C1 segment of cervical spinal cord (tissue), 14 donors: ENCODE measurements at places on chromosomes 16 and 17.

GRCh38 chr16:4639899-4640509 lies 15.4 kb downstream of the MGRN1 start:
- DNase-seq, result no peak

GRCh38 chr17:28226563-28227315 lies 92.3 kb upstream of the TMEM97 start:
- no peak for DNase-seq

GRCh38 chr17:28716740-28717577 lies 709 bp downstream of the RAB34 start:
- DNase-seq, result no peak

GRCh38 chr17:65697661-65698060 lies 136.2 kb upstream of the AXIN2 start:
- DNase-seq, result no peak

DNA sequence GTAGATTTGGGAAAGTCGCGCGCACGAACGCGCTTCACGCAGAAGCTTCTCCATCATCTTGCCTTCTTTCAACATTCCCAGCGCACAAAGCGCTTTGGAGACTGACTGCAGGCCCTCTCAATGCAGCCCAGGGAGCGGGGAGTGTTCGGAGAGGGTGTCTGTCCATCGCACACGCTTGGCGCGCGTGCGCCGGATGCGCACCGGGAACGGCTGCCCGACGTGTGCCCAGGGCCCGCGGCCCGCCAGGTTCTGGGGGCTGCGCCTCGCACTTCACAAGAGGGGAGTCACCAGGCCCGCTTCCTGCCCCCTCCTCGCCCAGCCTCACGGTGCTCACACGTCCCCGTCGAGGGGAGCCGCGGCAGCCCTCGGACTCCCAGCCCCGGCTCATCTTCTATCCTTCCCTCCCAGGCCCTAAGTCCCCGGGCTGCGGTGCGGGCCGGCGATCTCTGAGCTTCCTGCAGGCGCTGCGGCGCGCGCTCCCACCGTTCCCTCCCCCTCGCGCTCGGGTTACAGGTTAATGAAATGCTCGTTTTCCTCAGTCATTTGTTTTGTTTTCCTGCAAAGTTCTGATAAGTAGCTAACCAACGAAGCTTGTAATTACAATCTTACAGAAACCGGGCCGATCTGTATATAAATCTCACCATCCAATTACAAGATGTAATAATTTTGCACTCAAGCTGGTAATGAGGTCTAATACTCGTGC lies 2.8 kb upstream of the IRX3 start:
- DNase-seq, result no peak

DNA sequence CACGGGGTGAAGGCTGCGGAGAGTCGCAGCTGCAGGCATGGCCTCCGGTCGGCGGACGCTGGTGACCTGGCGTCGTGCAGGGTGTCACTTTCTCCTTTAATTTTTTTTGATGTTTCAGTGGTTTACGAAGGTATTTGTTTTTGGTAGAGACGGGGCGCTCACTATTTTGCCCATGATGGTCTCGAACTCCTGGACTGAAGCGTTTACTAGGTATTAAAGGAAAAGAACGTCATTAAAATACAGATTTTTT lies 17.1 kb downstream of the ZNF213 start:
- DNase-seq, result no peak

DNA sequence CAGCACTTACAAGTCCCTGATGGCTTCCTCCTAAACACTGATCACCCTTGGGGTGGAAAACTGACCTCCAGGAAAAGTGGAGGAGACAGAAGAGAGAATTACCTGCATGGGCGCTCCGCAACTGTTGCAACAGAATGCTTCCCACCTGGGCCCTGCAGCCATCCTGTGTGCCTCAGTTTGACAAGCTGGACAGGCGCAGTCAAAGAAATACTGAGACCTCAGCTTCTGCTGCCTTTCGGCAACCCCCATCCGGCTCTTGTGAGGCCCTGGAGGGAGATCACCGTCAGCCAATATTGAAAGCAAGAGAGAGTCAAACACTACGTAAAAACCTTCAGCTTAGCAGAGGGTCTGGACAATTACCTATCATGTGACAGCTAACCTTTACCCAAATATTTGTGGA lies 24.8 kb downstream of the SERPINF1 start:
- DNase-seq, result no peak

DNA sequence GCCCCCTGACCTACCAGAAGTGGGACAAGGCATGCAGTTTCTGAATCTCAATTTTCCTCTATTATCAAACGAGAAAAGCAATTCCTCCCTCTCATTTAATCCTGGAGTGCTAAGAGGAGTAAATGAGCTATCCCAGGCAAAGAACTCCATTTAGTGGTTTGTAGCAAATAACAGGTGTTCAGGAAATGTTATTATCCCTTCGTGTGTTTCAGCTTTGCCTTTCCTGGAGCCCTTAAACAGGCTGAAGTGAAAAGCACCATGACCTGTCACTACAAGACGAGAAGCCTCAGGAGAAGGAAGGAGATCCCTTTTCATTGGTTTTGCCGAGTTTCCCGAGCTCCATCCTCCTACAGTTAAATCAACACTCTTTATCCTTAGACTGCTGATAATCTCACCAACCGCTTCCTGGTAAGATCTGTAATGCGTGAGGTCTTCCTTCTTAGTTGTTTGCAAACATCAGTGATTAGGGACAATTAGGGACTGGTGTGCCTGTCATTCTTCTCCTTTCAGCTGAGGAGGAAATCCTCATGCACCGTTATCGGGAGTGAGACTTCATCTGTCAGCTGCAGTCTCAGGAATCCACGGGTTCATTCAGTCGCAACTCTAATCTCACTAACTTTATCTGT lies 30.8 kb upstream of the MYOCD start:
- DNase-seq, result no peak

DNA sequence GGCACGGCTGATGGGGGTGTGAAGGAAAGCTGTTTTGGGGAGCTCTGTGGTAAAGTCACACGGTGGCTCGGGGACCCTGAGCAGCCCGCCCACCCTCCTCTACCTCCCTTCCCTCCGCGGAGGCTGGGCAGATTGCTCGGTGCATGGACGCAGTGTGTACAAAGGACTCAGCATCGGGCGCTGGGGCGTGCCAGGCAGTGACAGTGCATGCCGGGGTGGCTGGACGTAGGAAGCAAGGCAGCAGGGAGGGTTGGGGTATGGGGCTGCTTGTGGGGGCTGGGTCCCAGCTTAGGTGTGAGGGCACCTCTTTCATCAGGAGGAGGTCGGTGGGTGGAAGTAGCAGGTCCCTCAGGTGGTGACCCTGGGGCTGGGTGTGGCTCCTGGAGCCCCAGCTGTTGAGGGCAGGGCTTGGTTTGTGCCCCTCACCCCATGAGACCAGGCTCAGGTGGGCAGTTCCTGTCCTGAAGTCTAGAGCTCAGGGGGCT lies 159.9 kb upstream of the GSE1 start:
- DNase-seq, result no peak

DNA sequence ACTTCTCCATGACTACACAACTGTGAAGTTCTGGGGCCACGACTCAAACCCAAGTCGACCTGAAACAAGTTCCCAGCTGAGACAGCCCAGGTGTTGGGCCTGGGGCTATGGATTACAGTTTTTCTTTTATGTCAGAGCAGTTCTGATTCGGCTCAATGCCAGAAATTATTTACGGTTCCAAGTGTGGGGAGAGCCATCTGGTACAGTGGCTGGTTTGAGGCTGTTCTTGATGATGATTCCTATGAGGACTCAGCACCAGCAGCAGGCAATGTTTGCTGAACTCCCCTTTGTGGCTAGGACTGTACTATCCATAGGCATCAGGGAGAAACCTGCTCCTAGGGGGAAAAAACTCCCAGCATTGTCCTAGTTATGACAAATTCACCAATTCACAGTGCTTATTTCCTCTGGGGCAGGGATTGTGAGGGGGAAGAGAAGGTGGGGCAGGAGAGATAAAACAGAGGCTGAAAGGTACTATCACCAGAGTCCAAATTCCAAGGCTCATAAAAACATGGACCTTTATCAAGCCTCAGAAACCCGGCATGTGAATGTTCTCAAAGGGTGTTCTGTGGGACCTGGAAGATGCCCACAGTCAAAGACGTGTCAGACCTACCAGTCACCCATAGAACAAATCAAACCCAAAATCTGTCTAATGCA lies 18.2 kb upstream of the CMTM4 start:
- DNase-seq, result no peak

DNA sequence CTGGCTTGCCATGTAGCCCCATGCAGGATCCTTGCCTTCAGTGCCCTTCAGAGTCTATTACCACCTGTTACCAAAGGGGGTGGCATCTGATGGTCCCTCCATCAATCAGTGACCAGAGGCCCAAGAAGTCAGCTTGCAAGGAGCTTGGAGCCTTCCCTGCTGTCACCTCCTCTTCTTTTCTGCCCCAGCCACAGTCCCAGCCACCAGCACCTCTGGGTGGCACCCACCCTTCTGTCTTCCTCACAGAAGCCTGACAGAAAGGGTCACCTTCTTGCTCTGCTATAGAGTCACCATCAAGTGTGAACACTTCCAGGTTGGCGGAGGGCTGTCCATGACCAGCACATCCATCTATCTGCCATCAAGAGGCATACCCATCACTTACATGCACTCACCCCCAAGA lies 203.2 kb downstream of the SALL1 start:
- DNase-seq, result no peak

- DNase-seq, result no peak
Observed at GRCh38 chr16:47965439-47965838, 190.4 kb downstream of the ABCC12 start.

DNA sequence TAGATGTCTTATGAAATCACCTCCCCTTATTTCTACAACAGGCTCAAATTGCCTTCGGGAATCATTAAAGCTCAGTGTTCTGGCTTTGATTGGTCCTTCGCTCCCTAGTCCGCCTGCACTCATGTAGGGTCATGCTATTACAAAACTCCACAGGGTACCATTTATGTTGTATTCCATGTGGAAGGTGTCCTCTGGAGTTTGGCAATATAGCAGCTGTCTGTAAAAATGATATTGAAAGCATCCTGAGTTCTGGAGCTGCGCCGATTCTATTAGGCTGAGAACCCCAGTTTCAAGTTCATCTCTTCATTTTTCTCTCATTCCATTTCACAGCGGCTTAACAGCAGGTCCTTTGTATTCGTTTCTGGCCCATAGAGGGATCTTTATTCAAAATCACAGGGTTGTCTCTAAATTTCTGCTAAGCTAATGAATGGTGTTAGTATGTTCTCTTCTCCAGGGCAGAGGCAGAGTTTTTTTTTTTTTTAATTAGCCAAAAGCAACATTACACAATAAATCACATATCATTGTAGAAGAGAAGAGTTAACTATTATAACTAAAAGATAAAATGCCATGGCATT lies 71.9 kb upstream of the TEKT1 start:
- no peak for DNase-seq

- DNase-seq, result no peak
Observed at GRCh38 chr17:83191388-83192160, 112.2 kb downstream of the METRNL start.

DNA sequence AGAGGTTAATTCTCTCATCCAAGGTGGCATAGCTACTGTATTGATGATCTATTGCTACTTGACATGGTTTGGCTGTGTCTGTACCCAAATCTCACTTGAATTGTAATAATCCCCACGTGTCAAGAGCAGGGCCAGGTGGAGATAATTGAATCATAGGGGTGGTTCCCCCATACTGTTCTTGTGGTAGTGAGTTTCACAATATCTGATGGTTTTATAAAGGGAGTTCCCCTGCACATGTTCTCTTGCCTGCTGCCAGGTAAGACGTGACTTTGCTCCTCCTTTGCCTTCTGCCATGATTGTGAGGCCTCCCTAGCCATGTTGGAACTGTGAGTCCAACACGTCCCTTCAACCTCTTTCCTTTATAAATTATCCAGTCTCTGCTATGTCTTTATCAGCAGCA lies 22.9 kb upstream of the CPPED1 start:
- no peak for DNase-seq

- no peak for DNase-seq
Observed at GRCh38 chr16:58582971-58583765, 46.5 kb downstream of the CNOT1 start.
